KG1 (cell line): ENCODE measurements at places on chromosomes 16 and 17.

DNA sequence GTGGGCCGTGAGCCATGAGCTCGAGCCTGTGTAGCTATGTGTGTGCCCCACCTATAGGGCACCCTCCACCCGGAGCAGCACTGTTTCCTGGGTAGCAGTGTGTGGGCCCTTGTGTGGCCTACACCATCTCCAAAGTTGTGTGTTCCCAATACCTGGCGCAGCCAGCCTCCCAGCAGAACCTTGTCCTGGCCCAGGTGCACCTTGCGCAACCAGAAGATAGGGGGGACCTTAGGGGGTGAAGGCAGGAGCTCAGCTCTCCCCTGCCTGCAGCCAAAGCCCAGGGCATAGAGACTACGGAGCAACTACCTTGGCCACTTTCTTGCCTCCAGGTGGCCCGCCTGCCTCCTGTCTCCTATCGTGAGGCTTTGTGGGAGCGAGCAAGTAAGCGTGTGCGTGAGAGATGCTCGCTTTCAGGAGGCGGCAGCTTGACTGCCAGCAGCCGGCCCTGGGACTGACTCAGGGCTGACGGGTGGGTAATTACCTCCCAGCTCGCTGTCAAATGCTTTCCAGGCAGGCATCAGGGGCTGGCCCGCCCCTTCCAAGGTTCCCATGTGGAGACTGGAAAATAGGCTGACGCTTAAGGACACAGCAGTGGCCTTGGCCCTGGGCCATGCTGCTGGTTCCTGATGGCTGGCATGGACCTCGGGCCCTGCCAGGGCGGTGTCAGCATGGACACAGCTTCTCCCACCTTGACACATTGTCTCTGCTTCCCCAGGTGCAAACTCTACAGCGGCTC, 19.0 kb downstream of the TRAF7 start:
- no peak for DNase-seq

GRCh38 chr17:72811976-72812687, 280.4 kb downstream of the SLC39A11 start:
- no peak for DNase-seq

DNA sequence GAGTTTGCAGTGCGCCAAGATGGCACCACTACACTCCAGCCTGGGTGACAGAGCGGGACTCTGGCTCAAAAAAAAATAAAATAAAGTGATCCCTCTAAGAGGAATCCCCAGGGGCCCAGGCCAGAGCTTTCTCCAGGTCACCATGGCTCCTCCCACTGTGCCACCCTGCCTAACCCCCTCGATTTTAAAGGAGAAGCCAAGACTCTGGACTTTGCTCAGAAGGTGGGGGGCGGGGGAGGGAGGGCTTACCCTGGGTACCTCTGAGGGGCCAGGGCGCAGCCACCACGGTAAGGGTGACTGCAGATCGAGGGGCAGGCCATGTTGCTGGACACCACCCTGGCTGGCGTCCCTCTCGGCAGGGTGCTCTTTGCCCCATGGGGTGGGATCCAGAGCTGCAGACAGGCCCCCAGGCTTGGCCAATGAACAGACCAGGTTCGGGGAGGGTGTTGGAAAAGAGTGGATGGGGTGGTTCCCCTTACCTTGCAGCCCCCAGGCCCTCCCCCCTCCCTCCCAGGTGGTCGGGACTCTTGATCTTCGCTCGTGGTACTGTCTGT, 455 bp upstream of the GRB7 start:
- DNase-seq: no peak

GRCh38 chr16:87053016-87053982, 263.9 kb downstream of the C16orf95 start:
- DNase-seq: no peak

DNA sequence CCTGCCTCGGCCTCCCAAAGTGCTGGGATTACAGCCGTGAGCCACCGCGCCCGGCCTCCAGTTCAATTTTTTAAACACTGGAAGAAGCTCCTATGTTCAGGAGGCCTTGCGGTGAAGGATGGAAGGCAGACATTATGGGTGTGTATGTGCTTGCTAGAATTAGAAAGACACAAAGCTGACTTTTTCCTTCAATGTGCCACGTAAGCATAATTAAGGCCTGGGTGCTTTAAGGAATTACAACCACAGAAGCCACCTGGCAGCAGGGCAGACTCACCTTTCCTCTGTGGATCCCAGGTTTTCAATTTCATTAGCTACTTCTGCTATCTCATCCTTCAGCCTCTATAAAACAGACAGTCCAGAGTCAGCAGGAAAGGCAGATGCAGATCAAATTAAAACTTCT, 74.2 kb downstream of the CYTH1 start:
- no peak for DNase-seq

- no peak for DNase-seq
Observed at GRCh38 chr17:64152428-64153125, 22.6 kb upstream of the ERN1 start.

DNA sequence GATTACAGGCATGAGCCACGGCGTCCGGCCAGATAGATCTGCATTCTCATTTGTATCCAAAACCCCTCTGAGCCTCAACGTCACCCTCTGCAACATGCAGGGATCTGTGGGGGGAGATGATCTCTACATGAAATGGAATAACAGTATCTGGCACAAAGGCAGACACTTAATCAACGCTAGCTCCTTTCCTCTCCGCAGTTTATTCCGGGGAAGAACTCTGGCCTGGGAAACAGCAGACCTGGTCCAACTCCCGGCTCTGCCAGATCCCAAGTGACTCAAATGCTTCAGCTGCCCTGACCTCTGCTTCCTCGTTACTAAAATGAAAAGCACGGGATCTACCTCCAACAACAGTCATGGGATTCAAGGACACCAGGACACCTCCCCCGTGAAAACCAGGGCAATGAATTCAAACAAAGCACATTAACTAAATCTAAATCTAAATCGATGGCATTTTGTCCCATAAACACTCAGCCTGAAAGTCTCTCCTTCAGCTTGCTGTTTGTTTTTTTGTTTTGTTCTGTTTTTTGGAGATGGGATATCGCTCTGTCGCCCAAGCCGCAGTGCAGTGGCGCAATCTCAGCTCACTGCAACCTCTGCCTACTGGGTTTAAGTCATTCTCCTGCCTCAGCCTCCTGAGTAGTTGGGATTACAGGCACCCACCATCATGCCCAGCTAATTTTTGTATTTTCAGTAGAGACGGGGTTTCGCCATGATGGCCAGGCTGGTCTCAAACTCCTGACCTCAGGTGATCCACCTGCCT, 78.2 kb downstream of the NXN start:
- DNase-seq: no peak
